ENCODE measurements at places on chromosomes 6 and 20.

DNA sequence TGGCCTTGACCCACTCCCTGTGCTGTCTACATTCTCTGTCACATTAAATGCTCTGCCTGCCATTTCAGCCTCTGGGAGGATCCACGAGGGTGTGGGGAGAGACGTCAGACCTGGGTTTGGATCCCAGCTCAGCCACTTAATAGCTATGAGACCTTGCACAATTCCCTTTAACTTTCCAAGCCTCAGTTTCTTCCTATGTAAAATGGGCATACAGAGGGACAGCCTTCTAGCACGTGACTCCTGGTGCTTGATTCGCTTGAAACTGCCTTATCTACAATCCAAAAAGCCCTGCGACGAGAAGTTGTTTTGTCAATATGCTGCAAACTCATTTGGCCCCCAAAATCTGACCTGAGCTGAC, 40.0 kb downstream of the TOX2 start:
- no peak for DNase-seq

DNA sequence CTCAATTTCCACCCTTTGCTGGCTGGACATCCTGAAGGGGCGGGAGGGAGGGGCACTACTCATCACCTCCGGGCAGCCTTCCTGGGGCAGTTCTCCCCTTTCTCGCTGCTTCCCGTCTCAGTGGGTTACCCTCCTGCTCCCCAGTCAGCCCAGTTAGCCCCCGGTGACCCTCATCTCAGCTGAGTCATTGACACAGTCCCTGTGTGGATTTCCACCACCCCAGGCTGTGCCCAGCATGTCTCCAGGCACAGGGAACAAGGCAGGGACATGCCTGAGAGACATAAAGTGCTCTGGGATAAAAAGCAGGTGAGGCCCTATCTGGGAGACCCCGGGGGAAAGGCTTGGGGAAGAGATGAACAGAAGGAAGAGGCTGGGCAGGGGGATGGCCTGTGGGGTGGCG, 29.9 kb upstream of the HMGA1 start:
- no peak for DNase-seq

DNA sequence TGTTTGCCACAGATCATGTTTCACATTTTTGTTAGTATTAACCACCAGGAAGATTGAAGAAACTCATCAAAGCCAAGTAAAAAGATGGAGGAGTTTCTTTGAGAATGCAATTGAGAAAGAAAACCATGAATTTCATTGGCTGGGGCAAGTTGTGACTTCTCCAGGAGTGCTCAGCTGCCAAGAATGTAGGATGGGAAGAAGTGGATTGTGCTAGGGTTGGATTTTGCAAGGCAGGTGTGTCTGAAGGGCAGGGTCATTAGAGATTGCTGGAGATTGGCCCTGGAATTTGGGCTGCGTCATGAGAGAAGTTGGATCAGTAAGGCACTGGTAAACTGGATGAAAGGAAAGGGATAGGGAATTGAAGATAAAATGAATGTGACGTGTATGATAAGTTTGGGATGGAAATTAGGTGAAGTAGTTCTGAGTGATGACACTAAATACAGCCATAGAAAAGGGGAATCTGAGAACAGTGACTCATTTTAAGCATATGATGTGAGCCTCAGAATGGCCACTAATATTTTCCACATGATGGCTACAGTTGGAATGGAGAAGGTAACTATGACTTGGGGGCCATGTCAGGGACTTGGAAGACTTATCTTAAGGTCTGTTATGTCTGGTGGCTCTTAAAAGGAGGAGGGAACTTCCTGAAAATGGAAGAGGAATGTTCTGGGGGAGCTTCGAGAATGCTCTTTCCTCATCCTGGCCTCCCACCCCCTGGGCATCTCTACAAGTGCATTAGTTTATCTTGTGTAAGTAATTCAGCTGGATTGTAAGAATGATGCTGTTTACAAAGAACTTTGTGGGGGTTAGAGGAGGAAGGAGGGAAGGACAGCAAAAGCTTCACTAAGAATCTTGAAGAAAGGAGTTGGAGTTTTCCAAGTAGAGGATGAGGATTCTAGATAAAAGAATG, 27.8 kb upstream of the ERVFRD-1 start:
- DNase-seq = no peak

DNA sequence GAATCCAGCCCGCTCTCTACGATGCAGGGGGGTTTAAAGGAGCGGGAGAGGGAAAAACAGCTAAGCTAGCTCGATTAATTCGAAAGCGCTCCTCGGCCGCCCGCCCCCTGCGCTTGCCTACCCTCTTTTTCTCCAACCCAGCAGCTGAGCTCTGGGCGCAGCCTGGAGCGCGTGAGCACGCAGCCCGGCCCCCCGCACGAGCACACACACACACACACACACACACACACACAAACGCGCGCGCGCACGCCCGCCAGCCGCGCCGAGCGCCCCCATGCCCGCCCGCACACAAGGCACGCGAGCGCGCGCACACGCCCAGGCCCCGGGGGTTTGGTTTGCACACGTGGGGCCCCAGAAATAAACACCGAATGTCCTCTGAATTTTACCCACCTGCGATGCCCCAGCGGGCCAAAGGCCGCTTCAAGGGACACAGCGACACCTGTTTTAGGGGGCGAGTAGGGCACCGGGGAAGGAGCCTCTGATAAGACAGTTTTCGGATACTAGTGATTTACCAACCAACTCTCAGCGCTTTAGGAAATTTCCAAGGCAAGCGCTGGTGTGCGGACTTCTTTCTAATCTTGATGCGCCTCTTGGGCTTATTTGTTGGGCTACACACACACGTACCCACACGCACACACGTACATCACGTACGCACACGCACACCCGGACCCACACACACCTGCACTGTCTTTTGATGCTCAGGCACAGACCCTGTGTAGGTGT, 802 bp upstream of the NRN1 start:
- DNase-seq = no peak

DNA sequence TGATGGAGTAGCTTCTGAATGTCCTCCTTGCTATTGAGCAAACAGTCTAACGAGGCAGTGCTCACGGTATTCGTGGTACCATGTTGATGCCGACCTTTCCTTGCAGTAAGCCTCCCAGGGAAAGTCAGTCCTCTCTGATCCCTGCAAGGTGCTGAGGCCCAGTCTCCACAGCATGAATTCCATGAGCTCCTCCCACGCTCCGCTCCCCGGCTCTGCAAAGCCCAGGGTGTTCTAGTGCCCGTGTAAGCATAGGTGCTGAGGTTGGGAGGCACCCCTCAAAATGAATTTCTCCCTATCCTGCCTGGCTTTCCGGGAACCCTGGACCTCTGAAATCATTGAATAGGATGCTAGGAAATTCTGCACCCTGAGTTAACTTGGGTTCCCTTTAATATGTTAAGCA, 251.0 kb downstream of the TAF4 start:
- DNase-seq = no peak

DNA sequence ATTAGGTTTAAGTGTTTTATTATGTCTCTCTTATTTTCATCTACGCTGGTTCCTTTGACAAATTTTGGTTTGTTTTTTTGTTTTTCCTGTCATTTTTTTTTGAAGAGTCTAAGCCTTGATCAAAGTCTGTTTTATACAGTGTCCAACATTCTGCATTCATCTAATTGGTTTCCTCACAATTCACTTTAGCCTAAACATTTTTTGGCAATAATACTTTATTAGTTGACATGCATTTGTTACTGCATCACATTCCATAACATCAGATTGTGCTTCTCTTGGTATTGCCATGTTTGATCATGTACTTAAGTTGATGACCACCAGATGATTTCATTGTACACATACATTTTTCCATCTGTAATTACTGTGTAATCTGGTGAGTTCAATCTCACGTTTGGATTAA, 173.2 kb downstream of the ZFAND3 start:
- DNase-seq = no peak

DNA sequence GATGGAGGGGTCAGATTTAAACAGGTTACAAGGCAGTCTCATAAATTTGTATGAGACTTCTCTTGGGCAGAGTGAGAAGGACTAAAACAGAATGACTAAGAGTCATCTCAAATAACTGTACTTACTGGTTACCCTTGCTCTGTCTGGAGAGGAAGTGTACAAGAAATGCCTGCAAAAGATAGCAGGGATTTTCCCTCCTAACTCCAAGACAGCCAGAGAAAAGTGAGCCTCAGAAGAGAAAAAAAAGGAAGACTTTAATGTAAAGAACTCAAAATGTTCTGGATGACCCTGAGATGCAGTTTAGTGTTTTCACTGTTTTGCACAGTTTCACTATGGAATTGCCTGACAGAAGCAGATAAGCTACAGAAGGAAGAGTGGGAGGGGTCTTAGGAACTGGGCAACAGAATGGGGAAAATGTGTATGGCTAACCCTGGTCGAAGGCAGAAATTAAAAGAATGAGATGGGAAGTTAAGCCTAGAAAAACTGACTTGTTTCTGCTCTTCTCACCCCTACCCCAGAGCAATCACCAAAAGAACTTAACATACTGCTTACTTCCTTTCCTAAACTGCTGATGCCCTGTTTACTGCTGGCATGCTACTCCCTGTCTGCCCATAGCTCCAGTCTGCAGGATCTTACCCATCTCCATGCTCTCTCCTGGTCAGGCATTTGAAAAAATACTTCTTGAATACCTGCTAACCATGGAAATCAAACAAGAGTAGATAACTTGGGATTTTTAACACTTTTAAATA, 98.1 kb upstream of the MARCKS start:
- DNase-seq = no peak

GRCh38 chr6:16883414-16883813, 122.2 kb upstream of the ATXN1 start:
- no peak for DNase-seq

GRCh38 chr6:158686791-158687381, 37.0 kb downstream of the SYTL3 start:
- DNase-seq = no peak

DNA sequence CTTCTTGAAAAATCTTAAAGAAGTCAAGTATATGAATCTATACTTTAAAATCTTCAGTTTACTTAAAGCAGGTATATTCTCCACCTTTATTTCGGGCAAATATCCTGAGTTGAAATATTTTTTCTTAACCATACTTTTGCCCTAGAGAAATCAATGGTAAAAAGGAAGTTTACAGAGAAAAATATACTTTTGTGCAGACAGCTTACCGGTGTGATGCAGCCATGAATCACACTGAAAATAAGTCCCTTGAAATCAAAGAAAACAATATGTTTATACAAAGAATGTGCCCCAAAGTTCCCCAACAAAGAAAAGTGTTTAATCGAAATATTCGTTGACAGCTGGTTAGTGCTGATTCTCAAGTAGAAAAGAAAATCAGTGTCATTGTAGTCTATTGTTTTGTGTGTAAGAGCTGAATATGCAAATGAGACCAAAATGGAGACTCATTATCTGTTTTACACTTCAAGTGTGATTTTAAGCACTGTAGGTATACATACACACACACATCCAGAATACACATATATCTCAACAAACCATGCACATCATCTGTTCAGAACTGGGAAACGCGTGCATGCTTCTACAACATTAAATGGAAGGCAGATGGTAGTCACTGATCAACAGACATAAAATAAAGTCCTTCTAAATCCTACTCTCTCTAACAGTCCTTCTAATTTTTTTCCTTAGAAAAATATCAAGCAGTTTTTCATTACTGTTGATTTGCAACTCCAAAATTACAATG, 73.3 kb downstream of the BTBD9 start:
- DNase-seq = no peak

- DNase-seq = no peak
These were observed 30.9 kb downstream of the BCL2L1 start for GRCh38 chr20:31691646-31692275.

- DNase-seq = no peak
These were observed 750.0 kb downstream of the TBC1D32 start for GRCh38 chr6:120584111-120584760.

All from SW 1271 (cell line).